Right cardiac atrium (tissue), 5 donors: ENCODE measurements at places on chromosomes 3 and 15. TPM values are rescaled to one million over a fixed set of nuclear protein-coding genes. Genes with fewer than 3 reads are reported as not detected.

Gene SOX14
- polyA plus RNA-seq = not detected

Gene TNFSF10
- polyA plus RNA-seq = 21.2 TPM

Gene LRRC2
- 9.9 TPM for polyA plus RNA-seq

Gene THAP10
- polyA plus RNA-seq = 3.2 TPM

Gene XCR1
- not detected for polyA plus RNA-seq

Gene TIMP4
- 18.6 TPM for polyA plus RNA-seq
